NCI-H187 treated with DMSO at 0.1 percent for 48 hours (cell line): ENCODE measurements at places on chromosomes 7 and 10.

- DNase-seq = no peak
Observed at GRCh38 chr7:44150966-44151941, 10.1 kb upstream of the MYL7 start.

DNA sequence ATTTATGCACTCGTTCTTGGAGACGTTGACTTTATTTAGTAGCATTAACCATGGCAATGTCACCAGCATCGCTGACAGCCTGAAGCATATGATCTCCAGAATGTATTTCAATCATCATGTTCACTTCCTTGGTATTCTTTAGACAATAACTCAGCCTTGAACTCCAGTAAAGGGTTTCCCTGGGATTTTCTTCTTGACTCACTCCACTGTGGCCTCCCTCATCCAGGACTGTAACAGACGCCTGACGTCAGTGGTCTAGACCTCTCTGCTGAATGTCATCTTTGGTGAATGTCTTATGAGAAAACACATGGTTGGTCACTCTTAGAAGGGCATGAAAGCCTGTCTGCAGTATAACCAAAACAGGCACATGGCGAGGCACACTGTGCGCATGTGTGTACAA is 64.4 kb downstream of the EGFR start:
- no peak for DNase-seq

DNA sequence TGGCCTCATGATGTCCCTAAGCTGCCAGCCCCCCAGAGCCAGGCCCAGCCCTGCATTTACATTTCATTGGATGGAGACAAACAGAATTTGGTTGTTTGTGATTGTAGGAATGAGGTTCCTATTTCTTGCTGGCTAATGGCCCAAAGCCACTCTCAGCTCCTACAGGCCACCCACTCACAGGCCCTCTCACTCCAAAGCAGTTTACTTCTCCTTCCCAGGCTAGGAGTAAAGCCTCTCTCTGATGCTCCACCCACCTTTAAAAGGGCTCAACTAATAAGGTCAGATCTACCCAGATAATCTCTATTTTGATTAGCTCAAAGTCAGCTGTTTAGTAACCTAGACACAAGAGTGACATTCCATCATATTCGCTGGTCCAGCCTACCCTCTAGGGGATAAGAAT is 11.2 kb upstream of the CUZD1 start:
- DNase-seq = no peak

DNA sequence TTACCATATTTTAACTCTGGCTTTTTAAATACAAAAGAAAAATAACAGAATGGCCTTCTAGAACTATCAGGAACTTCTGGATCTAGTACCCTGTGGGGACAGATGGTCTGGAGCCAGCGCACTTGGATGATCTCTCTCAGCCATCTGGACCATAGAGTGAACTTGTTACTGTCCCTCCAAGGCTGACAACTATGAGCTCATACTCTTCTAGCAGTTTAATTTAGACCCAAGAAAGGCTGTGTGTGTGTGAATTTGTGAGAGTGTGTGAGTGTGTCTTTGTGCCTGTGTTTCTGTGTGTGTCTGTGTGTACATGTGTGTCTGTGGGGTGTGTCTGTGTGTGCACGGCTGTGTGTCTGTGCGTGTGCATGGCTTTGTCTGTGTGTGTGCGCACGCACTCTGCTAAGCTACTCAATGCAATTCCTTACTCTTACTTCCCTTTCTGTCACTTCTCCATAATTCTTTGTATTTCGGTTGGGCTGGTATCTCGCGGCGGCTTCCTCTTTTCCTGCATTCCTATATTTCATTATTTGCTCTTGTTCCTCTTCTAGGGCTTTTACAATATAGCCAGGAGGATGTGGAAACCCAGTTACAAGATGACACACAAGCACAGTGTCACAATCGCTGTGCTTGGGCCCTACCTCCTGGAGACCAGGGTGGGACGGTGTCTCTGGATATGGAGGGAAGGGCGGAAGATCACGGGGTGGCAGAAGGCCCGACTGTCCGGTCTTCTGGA is 51.9 kb downstream of the IKZF1 start:
- no peak for DNase-seq

DNA sequence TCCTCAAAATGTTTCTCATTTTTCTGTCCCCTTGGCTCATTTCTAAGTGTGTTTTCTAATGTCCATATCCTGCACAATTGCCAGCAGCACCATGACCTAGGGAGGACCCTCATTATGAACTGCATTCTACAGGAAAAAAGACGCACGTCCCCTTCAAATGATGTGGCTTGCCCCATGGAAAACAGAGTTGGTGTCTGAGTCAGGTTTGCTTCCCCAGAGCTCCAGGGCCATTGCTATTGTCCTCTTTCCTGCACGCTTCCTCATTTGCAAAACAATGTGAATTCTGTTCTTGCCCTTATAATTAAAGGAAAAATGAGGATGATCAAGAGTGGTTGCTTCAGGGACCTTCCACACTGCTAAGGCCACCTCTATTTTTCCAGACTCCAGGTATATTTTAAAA is 14.7 kb upstream of the ASB4 start:
- no peak for DNase-seq

DNA sequence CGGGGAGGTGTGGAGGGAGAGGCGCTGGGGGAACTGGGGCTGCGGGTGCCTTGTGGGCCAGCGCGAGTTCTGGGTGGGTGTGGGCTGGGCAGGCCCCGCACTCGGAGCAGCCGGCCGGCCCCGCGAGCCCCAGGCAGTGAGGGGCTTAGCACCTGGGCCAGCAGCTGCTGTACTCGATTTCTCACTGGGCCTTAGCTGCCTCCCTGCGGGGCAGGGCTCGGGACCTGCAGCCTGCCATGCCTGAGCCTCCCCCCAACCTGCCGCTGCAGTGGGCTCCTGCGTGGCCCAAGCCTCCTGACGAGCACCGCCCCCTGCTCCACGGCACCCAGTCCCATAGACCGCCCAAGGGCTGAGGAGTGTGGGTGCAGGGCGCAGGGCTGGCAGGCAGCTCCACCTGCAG is 116.3 kb downstream of the CFTR start:
- DNase-seq = no peak

- DNase-seq = no peak
Observed at GRCh38 chr7:16648551-16648950, 2.6 kb downstream of the BZW2 start.

GRCh38 chr7:2157473-2158279 is 75.1 kb downstream of the MAD1L1 start:
- DNase-seq = peak; percentile 96

DNA sequence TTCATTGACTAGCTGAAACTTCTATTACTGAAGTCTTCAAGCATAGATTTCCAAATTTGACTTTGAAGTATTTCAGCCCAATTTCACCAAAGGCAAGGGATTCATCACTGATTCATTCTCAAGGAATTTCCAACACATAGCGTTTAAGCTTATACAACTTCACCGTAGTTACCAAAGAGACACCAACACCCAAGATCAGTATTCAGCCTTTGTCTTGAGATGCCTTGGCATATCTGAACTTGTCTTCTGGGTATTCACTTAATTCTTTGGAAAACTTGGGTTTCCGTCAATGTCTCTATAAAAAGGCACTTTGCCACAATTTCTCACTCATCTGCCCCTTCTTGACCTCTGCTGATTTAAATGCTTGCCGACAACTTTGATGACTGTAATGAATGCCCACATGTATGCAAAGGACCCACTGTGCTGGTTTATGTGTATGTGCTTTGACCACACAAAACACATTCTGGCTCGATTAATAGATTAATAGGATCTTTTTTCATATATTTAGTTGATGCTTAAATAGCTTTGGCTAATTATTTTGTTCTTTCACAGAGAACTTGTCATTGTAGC is 49.6 kb downstream of the TES start:
- DNase-seq = no peak

GRCh38 chr7:131341690-131342089 is 14.0 kb downstream of the MKLN1 start:
- no peak for DNase-seq

- no peak for DNase-seq
Observed at GRCh38 chr7:44470135-44470479, 20.4 kb downstream of the NUDCD3 start.

DNA sequence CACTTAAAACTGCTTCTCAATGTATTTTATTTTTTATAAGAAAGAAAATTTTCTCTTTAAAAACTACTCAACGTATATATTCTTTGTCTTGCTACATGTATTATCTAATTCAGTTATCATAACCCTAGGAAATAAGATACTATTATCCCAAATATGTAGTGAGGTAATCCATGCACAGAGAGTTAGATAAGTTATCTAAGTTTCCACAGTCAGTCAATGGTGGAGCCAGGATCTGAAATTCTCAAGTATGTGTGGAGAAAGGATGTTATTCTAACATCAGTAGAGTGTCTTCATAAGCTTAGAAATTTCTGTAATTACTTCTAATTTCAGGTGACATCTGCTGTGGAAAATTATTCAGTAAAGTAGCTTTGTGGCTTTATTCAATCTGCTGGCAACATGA is 239.9 kb downstream of the CSTF2T start:
- DNase-seq = no peak

DNA sequence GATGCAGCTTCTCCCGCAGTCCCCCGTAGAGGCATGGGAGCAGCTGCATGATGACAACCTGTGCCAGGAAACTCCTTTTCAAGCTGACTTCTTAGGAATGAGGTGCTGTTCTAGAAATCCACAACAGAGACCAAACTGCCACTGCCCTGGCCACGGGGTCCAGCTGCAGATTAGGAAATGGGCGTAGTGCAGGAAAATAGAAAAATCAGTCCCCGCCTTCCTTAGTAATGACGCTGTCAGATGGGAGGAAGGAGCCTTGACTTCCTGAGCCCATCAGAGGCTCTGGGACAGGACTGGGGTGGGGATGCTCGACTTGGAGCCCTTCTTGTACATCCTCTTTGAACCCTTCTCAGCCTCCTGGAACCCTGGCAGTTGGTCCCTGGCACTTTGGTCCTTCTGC is 227.8 kb upstream of the GRB10 start:
- no peak for DNase-seq

- no peak for DNase-seq
Observed at GRCh38 chr10:104054430-104054829, 31.2 kb downstream of the COL17A1 start.

GRCh38 chr10:133396035-133396624 is 2.2 kb downstream of the MTG1 start:
- DNase-seq = no peak

GRCh38 chr10:10792681-10793080 is 225.0 kb upstream of the CELF2 start:
- DNase-seq = no peak

- no peak for DNase-seq
Observed at GRCh38 chr10:31942892-31943291, 14.3 kb upstream of the ARHGAP12 start.

DNA sequence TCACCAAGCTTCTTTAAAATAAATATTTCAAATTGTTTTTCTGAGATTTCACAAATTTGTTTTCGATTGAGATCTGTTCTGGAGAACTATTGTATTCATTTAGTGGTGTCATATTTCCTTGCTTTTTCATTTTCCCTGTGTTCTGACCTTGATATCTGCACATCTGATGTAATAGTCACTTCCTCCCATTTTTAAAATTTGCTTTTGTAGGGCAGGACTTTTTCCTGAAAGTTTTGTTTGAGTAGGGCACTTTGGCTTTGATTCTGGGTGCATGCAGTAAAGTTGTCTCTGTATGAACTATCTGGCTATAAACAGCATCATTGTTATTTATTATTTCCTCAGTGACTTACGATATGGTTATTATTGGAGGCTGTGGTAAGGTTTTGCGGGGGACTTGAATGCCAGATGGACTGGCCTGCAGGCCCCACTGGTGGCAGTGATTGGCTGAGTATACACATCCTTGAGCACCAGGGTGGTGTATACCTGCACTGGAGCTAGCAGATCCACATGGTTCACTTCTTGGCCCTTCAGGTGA is 83.6 kb downstream of the CSTF2T start:
- no peak for DNase-seq

GRCh38 chr10:43524434-43525247 is 49.8 kb downstream of the ZNF239 start:
- no peak for DNase-seq

DNA sequence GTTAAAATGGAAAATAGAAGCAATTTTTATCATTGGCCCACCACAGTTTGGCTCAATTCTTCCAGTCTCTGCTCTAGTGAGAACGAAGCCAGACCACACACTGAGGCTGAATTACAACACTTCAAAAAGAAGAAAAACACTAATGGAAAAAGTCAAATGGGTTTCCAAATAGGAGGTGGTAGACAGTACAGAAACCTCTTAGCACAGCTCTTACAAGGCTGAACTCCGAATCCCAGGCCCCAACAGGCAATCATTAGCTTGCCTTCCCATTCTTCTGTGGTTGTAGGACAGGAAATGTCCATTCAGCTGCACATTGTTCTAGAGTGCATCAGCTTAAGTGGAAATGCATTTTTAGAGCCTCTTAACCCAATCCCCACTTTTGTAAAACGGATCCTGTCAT is 115.1 kb upstream of the MEOX2 start:
- DNase-seq = no peak

DNA sequence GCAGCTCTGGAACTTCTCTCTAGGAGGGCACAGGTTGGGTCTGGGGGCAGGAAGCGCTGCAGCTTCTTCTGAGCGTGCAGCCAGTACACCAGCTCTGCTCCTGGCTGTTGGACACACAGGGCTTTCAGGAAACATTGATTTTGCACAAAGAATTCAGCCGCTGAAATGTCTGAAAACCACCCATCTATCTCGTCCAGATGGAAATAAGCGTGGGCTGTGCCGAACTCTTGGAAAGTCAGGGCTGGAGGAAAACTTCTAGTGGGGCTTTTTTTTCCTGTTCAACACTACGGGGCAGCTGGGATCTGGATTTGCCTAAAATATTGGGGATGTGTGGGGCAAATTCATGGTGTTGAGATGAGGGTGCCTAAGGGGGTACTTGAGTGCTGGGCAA is 31.2 kb downstream of the PALD1 start:
- no peak for DNase-seq

GRCh38 chr10:31866118-31866670 is 62.4 kb downstream of the ARHGAP12 start:
- no peak for DNase-seq

GRCh38 chr7:1237704-1238255 is 5.1 kb downstream of the UNCX start:
- DNase-seq = no peak

- no peak for DNase-seq
Observed at GRCh38 chr10:78000956-78001472, 28.3 kb downstream of the POLR3A start.

DNA sequence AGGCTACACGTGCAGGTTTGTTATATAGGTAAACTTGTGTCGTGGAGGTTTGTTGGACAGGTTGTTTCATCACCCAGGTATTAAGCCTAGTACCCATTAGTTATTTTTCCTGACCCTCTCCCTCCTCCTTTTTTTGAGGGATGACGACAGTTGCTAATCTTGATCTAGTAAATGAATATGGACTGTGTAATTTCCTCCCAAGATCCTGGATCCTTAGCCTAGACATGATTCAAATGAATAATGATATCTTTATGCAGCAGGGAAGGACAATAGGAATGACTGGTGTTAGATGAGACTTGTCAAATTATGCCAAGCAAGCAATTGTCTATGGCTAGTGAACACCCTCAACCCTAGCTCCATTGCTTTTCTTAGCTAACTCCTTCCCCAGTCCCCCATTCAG is 156.2 kb downstream of the PLPP4 start:
- no peak for DNase-seq

GRCh38 chr7:69245646-69246045 is 352.6 kb upstream of the AUTS2 start:
- DNase-seq = no peak
